NCI-H1092 (cell line): ENCODE measurements at places on chromosomes 6 and 20.

DNA sequence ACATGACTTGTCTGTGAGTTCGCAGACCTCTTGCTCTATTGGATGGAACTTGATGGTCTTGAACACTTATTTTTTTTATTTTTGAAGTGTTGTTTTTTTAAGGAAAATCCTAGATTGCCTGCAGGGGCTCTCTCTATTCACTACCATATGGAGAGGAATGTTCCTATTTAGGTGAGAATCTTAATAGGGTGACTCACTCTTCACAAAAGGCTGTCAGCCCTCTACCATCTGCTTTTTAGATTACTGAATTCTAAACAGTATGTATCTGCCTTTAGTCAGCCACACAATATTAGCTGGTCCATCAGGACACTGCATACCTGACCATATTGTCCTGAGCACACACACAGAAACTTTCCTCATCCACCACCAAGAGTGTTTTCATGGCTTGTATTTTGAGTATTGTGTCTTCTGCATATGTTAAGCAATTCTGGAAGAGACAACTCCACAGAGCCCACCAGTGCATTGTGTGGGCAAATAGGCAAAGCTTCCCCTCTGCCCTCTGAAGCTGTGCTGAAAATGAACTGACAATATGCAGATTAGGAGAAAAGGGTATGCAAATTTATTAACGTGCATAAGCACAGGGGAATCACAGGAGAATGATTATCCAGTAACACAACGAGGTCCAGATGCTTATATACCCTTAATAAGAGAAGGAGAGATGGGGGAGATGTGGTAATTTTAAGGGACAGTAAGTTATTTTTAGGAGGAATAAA, 6.6 kb upstream of the BTBD9 start:
- DNase-seq: no peak

DNA sequence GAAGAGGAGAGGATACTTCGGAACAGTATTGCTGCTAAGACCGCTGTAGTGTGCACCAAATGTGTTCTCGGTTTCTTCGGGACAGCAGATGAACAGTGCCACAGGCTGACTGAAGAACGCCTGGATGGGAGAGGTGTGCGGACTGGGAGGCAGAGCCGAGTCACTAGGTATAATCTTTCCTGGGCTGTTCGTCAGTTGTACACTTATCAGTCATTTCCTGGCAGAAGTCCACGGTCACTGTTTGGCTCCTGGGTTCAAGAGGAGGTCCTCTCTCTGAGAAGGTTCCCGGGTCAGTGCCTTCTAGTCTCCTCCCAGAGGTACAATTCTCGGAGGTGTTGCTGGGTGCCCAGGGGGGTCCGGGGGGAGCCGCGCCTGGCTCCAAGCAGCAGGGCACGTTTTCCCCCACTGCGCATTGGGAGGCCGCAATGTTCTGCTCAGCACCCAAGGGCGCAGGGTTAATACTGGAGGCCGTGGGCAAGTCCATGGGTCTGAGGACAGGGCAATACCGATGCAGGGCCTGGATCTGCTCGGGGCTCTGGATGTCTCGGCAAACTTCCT, 38.1 kb downstream of the GJA10 start:
- DNase-seq: no peak

DNA sequence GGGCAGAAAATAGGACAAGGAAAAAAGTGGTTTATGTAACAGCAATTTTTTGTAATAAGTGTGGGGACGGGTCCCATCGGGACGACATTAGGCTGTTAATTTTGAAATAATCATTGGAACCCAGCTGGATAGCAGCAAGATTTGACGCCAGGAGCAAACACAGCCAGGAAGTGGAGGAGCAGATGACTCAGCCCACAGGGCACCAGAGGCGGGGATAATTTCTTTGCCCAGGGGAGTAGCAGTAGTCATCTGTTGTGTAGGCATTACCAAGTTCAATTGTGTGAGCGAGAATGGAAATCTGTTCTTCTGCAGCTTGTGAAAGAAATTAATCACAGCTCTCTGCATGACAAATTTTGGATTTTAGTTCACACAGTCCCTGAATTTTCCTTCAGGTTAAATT, 22.6 kb upstream of the RIN2 start:
- peak; percentile 5 for DNase-seq

DNA sequence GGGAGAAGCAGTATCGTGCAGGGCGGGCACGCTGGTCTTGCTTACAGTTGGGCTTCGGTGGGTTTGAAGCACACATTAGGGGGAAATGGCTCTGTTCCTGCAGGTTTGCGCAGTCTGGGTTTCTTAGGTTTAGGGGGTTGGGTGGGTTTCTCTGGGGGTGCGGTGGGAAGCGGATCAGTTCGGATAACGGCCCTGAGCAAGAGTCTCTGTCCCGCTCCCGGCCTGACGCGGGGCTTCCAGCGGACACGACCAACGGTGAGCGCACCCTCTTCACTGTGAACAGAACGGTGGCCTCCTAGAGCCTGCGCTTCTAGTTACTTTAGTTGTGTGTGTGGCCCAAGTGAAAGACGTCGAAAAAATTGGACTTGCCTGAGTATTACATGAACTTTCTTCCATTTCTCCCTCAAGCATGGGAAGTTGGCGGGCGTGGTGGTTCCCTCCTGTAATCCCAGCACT, 635 bp upstream of the ELOVL2 start:
- no peak for DNase-seq

DNA sequence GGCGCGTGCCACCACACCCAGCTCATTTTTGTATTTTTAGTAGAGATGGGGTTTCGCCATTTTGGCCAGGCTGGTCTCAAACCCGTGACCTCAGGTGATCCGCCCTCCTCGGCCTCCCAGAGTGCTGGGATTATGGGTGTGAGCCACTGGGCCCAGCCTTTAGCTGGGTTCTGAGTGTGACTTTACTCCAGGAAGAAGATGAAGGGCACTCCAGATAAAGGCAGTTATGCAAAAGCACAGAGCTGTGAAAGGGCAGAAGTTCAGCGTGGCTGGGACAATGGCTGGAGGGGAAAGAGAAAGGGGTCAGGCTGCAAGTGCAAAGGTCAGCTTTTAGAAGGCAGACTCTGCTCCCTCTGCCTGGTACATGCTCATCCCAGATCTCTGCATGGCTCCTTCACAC, 39.7 kb downstream of the MAP3K5 start:
- no peak for DNase-seq

DNA sequence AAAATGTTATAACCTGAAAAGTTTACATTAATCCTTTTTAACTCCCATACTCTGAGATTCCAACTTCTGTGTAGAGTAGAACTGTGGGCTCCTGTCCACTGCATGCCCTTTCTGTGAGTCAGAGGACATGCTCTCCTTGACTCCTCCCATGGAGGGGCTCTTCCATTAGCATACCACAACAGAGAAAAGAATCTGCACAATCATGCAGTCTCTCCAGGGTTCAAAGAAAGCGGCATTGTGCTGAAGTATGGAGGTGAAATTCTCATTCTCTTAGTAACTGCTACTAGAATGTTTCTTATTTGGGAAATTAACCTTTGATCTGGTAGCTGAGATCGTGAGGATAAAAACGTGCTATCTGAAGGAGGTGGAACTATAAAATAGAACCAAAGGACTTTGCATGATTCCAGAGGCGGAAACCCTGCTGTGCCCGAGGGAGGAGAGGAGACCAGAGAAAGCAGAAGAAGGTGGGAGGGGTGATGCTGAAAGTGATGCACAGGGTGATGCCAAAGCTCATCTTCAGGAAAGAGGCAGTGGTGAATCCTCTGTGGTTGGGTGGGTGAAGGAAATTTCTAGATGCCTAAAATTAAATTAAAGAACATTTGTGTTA, 202.2 kb upstream of the PCSK2 start:
- DNase-seq: no peak

DNA sequence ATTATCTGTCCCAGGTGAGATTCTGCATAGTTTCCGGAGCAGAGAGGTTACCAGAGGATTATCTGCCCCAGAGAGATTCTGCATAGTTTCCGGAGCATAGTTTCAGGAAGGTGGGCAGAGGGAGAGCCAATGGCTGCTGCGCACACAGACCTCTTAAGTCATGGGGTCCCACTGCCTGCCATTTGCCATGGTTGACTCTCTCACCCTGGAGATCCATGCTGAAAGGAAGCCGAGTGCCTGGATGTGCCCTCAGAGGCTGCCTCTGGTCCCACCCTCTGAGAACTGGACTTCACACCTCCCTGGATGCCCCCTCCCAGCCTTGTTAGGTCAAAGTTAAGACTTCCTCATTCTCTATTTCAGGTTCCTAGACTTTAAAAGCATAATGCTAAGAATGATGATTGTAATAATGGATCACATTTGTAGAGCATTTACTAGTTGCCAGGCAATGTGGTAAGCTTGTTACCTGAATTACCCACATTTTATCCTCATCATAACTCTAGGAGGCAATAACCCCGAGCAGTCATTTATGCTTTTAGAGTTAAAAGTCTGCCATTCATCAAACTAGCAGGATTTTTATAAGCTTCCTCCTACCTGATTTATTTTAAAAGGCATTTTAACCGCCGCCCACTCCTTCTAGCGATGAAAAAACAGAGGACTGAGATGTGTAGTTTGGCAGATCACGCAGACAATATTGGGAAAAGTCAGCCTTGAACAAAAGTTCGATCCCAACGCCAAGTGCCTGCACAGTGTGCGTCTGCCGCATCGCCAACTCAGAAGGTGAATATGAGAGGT, 11.9 kb downstream of the SERPINB9 start:
- no peak for DNase-seq

GRCh38 chr20:63230800-63231268, 4.9 kb upstream of the BIRC7 start:
- DNase-seq: no peak

- DNase-seq: no peak
Measured at GRCh38 chr20:25529295-25529951, 55.9 kb downstream of the NINL start.

DNA sequence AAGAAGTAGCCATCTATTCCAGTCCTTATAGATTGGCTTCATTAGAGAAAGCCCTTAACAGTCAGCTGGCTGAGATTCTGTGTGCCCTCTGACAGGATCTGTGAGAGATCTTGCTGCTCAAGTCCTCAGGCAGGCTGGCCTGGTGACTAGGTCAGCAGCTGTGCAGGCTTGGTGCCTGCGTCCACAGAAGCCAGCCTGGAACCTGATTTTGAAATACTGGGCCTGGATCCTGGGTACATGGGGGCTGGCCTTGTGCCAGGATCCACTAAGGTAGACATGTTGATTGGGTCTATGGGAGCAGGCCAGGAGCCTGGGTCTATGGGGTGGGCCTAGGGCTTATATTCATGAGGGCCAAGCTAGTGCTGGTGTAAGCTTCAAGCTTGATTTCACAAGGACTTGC, 381.8 kb upstream of the MARCKS start:
- DNase-seq: no peak

GRCh38 chr6:139536751-139537617, 162.5 kb upstream of the CITED2 start:
- no peak for DNase-seq

DNA sequence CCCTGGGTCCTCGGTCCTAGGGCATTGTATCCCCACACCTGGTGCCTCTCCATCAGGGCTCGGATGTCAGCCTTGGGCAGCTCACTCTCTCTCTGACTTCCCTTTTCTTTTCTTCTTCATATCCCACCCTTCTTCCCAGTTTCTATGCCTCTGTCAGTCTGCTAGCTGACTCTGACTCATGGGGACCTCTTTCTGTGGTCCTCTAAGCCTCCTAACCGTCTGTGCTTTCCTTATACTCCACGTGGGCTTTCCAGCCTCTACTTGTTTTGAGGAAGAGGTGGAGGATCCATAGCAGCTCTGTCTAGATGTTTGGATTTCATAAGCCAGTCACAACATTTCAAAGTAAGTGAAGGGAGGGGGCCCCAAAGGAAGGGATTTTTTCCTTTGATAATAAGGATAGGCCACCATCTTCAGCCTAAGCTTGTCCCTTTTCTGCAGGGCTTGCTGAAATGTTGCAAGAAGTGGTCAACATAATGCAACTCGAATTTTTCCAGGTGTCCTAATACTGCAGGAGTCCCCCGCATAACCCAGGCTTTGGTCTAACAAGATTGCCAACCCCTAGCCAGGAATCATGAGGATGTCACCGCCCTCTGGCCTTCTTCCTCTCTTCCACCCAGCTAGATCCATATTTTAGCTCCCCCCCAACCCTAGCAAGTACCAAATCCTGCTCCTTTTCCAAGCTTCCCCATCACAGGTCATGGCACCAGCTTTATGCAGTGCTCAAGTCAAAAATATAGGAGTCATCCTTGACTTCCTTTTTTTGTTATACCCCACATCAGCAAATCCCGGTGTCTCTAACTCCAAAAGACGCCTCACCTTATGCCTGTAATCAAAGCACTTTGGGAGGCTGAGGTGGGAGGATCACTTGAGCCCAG, 8.7 kb upstream of the PLTP start:
- no peak for DNase-seq

- no peak for DNase-seq
Measured at GRCh38 chr6:167957626-167958025, 39.8 kb upstream of the KIF25 start.

DNA sequence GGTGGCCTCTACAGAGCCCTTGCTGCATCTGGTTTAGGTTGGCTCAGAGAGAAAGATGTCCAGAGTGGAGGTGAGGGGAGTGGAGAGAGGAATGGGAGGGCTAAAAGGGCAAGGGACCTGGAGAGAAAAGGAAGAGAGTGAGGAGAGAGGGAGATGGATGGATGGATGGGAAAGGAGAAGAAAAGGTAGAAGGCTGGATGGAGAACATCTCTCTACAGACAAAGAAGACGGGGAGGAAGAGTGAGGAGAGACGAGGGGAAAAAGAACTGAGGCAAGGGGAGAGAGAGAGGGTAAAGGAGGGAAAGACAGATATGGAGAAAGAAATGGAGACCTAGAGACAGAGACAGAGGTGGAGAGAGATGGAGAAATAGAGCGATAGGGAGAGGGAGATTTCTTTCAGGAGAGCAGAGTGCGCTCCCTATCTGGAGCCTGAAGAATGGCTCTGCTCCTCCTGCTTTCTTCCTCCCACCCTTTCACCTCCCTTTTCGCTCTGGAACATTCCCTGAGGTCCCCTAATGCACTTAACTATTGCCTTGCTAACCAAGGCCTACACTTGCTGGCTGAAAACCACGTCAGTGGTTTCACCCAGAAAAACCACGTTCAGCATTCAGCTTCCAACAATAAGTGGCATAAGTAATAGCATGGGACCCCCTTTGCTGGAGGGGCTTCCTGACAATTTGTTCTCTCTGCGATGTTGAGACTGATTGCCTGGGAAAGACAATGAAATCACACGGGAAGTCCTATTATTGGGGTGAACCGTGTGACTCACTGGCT, 286.3 kb downstream of the CDH26 start:
- no peak for DNase-seq

DNA sequence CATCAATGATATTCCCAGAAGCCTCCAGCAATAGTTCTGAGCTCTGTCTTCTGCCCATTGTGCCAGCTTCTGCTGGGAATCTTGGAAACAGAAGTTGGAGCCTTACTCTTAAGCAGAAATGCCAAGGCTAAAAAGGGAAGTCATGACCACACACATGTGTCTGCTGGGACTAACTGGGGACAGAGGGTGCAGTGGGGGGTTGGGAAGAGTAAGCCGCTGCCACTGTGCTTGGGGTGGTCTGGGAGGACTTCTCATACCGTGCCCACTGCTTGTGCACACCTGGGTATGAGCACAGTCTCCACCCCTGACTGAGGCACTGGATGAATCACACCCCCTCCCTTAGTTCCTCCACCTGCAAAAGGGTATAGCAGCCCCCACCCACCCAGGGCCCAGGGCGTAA, 90.7 kb downstream of the CDC5L start:
- no peak for DNase-seq
